ENCODE measurements at places on chromosomes 6 and 20.
A peak's percentile ranks its signal among the peaks of the same experiment; 100 is the strongest.

DNA sequence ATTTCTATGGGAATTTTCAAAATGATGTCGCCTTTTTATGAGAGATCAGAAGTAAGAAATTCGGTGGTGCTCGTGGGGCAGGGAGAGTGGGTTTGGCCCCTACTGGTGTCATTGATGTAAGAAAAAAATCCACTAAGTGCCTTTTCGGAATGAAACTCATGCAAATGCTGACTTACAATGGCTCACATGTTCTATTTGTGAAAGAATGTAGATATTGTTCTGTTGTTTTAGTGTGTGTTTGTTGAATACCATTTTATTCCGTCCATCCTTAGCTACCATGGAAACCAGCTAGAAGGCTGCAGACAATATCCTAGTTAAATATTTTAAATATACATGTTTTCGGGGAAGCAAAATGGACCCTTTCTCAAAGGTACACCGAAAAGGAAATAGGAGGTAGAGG is 304.9 kb downstream of the TAF4 start:
- no peak for DNase-seq

- DNase-seq: no peak
These were observed 18.8 kb upstream of the RALGAPA2 start for GRCh38 chr20:20731000-20731944.

DNA sequence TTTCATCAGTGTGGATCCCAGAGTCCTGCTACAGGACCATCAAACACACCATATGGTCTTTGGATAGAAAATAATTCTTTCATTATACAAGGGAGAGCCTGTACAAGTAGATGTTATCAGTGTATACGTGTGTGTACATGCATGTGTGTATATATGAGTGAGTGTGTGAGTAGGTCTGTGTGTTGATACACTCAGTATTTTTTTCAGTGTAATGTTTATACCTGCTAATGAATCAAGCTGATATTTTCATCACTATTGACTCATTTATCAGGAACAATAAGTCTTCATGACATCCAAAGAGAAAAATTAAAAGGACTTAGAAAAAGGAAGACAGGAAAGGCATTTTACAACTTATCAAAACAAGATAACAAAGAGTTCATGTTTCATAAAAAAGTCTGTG is 66.5 kb downstream of the EPM2A start:
- DNase-seq: no peak

- DNase-seq: no peak
These were observed 314.0 kb upstream of the JAG1 start for GRCh38 chr20:10987651-10988383.

GRCh38 chr6:35371494-35372262 is 29.3 kb downstream of the PPARD start:
- DNase-seq: no peak

- no peak for DNase-seq
These were observed 57.8 kb upstream of the ZFAND3 start for GRCh38 chr6:37761554-37762271.

GRCh38 chr6:75735491-75736186 is 13.4 kb upstream of the MYO6 start:
- DNase-seq: no peak

DNA sequence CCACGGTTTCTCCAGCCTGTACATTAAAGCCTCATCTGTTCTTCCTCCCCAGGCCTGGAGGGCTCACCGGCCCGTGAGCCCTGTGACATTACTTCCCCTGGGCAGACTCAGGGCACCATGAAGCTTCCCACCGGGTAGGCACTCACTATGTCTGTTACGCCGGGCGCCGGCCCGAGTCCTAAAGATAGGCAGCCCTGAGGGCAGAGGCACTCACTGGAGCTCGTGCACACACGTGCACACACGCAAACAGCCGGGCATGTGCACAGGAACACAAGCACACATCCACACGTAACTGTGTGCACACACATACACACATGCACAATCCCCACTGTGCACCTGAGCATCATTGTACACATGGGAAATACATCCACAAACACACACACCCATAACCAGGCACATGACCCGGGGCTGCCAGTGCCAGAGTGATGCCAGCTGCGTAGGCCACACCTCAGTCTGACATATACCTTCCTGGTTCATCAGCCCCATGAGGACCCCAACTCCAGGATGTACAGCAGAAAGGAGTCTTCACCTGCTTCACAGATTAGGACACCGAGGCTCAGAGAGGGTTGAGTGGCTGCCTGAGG is 83.7 kb downstream of the YTHDF1 start:
- no peak for DNase-seq

DNA sequence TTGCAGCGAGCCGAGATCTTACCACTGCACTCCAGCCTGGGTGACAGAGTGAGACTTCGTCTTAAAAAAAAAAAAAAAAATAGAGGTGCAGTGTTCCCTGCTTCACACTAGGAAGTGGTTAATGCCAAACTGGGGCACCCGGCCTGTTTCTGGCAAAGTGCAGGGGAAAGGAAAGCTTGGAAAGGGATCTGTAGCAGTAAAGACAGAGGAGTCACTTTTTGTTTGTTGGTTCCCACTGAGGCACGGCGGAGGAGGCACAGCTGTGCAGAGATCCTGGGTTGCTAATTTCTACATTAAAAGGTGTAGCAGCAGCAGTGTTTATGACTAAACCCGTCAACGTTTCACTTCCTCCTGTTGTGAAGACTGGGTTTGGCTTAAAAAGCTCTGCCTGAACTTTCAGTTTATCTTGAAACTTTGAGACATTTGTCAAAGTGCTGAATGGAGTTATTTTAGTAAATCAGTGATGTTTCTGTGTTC is 125.6 kb downstream of the CARMIL1 start:
- DNase-seq: peak; percentile 71

DNA sequence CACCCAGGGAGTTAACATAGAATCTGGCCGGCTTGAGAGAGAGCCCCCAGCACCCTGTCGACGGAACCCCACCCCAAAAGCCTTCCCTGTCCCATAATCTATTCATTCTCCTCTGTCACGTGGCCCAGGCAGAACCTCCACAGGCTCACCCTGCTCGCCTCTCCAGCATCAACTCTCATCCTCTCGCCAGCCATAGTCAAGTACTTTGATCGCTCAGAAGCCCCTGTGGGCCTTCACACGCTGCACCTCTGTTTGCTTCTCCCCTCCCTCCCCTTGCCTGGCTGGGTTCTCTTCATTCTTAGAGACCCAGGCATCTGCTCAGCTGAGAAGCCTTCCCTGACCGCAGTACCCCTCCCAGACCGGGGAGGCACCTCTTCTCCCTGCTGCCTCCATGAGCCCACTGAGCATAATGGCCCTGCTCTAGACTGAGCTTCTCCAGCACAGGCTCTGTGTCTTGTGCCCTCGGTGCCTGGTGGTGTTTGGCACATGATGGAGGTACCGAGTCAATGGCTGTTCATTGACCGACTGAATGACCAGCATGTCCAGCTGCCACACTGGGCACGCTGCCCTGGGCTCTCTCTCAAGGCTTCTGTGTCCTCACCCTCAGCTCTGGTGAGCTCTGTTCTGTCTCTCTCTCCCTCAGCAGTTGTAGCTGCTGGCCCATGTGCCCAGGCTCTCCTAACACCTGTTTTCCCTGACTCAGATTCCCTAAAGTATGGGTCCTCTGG is 33.7 kb downstream of the PKIG start:
- no peak for DNase-seq

- DNase-seq: no peak
These were observed 17.5 kb downstream of the MMP24OS start for GRCh38 chr20:35260426-35260825.

DNA sequence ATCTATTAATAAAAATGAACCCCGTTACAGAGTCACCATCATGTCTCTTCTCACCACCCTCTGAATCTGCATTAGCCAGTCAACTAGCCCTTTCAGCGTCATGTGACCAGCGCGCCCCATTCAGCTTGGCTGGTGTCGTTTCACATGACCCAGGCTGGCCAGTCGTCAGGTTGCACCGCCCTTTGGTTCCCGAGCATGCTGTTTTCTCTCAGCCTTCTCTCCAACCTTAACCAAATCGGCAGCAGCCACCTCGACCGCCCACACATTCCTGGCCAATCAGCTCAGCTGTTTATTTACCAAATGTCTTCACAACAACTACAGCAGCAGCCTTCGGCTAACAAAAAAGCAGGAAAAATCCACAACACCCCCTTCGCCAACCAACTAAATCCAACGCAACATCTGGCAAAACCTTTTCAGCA is 5.6 kb downstream of the SRSF3 start:
- DNase-seq: peak; percentile 88

DNA sequence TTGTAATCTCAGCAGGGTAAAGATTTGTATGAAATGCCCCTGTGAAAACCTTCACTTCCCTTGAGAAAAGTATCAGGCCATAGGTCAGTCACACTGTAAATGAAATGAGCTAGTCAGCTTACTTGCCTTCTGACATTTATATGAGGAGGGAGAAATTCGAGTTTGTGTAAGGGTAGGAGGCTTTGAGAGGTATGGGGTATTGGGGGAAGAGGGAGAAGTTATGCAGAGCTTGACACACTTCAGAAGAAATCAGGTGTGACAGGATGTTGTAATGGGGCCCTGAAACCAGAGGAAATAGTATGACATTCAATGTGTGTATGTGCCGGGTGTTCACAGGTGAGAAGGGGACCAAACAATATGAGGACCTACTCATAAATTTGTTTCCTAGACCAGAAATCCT is 64.2 kb upstream of the CCN6 start:
- DNase-seq: no peak

GRCh38 chr6:126172131-126172530 is 167.8 kb upstream of the CENPW start:
- no peak for DNase-seq

GRCh38 chr20:24863356-24863755 is 85.7 kb upstream of the CST7 start:
- no peak for DNase-seq

DNA sequence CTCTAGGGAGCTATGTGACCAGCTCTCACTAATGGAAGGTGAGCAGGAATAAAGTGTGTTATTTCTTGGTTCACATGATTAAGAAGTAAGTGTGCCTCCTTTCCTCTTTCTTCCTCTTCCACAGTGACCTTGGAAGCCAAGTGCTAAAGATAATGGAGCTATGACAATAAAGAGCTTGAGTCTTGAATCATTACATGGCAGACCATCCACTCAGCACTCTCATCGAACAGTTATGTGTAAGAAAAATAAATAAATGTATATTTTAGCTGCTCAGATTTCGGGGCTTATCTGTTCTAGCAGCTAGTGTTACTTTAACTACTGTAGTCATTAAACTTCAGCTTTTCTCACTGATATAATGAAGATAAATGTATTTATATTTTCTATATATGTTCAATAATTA is 72.9 kb downstream of the HDGFL1 start:
- no peak for DNase-seq

- no peak for DNase-seq
These were observed 235.2 kb downstream of the ALDH8A1 start for GRCh38 chr6:134714679-134715078.

DNA sequence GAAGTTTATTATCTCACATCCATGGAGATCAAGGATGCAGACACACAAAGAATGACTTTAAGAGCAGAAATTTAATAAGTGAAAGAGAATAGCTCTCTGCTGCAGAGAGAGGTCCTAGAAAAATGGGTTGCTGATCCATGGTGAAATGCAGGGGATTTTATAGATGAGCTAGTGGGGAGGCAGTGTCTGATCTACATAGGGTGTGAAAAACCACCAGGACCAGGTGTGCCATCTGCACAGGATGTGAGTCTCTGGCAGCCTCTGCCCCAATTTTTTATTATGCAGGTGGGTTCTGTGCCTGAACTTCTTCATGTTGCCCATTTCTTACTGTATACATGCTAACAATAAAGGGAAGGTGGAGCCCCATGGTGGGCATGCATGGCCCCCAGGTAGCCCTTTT is 19.9 kb upstream of the NANP start:
- DNase-seq: no peak

DNA sequence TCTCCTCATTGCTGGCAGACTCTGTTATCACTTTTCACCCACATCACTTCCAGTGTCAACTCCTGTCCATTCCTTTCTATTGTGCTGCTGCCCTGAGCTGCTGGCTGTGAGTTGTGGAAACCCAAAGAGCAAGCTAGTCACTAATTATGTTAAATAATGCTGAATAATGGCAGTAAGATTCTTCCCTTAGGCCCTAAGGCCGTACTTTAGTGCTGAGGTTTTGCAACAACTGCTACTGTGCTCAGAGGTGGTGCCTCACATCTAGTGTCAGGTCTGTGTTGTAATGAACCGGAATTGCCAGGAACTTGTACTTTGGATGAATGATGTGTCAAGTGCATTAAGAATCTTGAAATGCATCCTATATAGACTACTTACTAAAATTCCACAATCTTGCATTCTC is 372.2 kb upstream of the RNF217 start:
- no peak for DNase-seq

DNA sequence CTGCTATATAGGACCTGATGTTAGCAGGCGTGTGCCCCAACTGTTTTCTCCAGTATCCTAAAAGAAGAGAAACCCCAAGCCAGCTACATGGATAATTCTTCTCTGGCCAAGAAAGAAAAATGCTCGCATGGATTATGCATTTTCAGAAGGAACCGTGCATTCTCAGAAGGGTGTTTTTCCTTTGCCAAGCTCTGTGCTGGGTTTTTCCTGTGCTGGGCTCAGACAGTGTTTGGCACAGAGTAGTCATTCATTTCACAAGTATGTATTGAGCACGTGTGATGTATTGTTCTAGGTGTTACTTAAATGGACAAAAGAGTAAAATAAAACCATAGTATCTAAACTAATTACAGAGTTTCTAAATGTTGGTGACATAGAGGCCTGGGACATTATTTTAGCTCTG is 62.7 kb upstream of the ZNF133 start:
- no peak for DNase-seq

DNA sequence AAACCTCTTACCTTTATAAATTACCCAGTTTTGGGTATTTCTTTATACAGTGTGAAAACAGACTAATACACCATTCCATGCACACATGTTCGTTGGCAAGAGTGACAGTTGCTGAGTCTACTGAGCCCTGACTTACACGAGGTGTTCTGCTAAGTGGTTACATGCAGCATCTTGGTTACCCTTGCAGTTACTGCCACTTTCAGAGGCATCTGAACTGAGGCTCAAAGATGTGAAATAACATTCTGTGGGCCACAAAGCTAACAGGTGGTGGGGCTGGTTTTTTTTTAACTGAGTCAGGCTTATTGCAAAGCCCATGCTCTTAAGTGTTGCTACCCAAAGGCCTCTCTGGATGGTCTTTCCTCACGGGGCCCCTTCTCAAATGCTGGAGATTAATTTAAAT is 54.4 kb upstream of the GTSF1L start:
- no peak for DNase-seq

DNA sequence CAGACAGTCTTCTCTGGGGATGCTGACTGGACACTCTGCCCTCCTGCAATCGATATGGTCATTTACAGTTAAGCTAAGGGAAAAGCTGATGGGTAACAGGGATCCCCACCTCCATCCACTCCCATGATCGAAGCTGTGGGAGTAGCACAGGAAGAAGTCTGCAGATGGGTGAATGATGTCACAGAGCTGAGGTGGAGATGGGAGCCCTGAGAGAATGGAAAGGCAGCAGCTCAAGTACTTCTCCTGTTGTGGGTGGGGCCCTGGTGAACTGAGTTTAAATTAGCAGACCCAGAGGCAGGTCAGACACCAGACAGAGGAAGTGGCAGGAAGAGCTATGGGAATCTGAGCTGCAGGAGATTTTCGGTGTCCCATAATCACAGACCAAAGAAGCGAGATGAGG is 29.0 kb downstream of the HDGFL1 start:
- DNase-seq: no peak
